ENCODE measurements at places on chromosomes 13 and 19.

DNA sequence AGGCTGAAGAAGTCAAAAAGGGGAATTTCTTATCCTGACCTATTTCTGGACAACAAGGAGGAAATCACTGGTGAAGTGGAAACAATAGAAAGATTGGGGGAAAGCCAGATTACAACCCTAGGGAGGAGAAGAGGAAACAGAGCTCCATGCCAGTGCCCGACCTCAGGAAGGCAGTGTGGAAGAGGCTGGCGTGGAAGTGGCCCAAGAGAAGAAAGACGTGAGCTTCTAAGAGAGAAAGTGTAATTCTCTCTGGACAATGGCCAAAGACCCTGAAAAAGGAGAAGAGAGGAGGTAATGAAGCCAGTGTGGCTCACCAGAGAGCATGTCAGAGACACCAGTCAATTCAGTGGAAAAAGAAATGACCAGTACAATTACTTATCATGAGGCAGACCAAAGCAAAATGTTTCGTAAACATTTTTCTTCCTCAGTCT, 52.6 kb upstream of the URAD start:
- DNase-seq, result no peak

DNA sequence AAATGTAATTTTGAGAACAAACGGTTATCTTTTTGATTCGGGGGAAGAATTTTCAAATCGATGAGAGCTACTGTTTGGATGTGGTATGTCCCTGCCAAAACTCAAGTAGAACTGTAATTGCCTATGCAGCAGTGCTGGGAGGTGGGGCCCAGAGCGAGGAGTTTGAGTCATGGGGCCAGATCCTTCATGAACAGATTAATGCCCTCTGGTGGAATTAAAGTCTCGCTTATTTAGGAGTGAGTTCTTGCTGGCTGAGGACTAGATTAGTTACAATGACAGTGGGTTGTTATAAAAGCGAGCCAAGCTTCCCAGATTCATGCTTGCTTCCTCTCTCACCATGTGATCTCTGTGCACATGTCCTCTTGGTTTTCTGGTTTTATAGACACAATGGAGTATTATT, 11.8 kb upstream of the PRR20A start:
- no peak for DNase-seq

DNA sequence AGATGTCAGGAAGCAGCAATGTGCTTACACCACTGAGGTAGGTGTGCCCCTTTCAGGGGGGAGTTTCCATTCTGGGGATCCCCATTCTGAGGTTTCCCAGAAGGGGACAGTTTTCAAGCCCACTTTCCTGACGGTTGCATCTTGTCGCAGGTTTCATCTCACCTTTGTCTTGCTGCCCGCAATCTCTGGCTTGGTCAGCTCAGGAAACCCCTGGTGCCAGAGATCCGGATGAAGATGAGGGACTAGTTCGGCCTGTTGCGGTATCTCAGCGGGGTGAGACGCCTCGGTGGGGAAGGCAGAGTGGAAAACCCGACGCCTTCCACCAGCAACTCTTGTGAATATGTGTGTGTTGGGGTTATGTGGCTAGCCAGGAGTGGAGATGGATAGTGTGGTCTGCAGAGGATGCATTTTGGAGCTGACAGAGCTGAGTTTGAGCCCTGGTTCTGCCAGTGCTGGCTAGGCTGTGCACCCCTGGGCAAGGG, 13.1 kb downstream of the TNFSF9 start:
- no peak for DNase-seq

DNA sequence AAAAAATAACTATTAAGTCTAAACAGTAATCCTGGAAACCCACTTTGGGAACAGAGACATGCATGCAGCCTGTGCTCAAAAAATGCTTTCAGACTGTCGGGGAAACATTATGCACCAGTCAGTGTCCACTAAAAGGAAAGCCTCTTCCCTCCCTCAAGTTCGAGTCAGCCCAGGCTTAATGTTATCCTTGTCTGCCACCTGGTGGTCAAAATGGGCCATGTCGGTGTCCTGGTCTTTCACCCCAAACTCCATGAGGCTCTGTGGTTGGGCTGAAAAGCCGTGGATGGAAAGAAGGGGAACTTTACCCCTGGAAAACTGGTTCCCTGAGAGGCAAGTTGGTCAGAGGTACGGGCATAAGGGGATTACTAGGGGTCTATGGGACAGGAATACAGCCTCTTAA, 88.4 kb upstream of the ZNF492 start:
- DNase-seq, result no peak

DNA sequence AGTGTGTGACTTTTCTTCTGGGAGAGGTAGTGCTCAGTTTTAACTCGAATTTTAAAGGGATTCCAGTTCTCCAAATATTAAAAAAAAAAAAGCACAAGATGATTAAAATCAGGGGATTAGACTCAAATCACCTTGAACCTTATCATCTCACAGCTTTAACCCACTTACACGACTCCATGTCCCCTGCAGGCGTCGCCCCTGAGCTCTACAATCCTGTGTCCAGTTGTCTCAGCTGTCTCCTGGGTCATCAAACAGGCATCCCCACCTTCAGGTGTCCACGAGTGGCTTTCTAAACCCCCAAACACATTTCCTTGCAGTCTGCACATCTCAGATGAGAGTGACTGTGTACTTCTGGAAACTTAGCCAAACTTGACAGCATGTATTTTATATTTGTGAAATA, 14.1 kb downstream of the ZNF808 start:
- no peak for DNase-seq

GRCh38 chr19:14843169-14843568, 5.6 kb downstream of the OR7A10 start:
- no peak for DNase-seq

- DNase-seq, result no peak
These were observed 359.8 kb upstream of the HTR2A start for GRCh38 chr13:47256618-47257017.

- DNase-seq, result no peak
These were observed 235.9 kb downstream of the NHLRC3 start for GRCh38 chr13:39273953-39274738.

- no peak for DNase-seq
These were observed 1.5 kb downstream of the ZNF576 start for GRCh38 chr19:43597876-43598275.

DNA sequence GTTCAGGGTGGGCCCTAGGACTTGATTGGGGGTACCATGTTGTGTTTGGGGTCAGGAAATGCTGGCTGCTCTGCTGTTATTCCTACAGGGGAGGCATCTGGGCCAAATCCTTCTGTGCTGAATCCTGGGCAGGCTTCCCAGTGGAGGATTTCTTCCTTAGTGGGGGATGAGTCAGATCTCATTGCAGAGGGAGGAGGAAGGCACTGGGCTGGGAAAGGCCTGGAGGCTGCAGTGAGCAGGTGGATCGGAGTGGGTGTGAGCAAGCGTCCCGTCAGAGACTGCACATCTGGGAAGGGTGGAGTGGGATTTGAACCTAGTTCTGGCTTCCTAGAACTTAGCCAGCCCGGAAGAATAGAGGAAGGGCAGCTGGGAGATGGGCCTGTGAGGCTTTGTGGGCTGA, 11.5 kb downstream of the CCDC124 start:
- DNase-seq, result no peak

DNA sequence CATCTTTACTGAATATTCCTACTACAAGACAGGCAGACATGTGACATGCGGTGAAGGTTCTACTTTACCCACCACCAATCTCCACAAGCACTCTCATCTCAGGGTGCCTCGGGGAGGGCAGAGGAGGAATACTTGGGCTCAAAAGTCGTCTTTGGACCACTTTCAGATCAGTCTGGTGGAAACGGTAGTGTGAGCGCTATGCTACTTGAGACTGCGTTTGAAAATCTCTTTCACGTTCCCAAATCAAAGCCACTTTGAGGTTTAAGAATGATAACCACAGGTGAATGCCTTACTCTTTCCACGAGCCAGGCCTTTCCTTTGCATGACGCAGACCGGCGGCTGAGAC, 1.5 kb upstream of the SOX1 start:
- DNase-seq, result no peak

- DNase-seq, result no peak
These were observed 38.2 kb downstream of the MZT1 start for GRCh38 chr13:72689181-72689696.

Measured in NK-92 treated with Interleukin-12 subunit alpha and Interleukin-12 subunit beta, amount 100 ng/mL, for 24 hours (cell line).